Activated T-helper 1 cell treated with anti-CD3 and anti-CD28 coated beads, Interleukin-2, amount 50 U/mL, for 16 hours (primary cell): ENCODE measurements at places on chromosomes 1 and 21.
A peak's percentile ranks its signal among the peaks of the same experiment; 100 is the strongest.

DNA sequence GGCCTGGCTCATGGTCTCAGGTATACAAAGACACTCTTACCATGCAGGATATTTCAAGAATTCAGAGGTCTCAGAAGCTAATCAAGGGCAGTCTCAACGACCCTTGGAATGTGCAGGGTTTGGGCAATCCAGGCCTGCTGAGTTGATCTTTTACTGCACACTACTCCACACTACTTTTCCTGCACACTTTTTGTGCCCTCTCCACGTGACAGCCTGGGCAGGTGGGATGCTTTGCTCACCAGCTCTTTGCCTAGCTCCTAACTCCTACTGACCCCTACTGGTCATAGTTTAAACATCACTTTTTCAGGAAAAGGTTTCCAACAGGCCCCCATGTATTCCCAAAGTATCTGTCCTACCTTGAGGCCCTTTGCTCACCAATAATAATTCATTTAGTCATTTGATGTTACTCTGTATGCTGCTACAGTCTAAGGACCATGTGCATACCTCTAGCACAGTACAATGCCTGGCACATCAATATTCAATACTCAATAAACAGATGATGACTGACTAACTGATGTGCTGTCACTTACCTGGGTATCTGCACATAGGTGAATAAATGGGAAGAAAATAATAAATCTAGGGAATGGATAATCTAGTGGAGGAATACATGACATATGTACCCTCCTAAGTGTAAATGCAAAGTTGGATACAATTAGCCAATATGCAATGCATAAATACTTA, 9.6 kb downstream of the DUSP23 start:
- no peak for DNase-seq

DNA sequence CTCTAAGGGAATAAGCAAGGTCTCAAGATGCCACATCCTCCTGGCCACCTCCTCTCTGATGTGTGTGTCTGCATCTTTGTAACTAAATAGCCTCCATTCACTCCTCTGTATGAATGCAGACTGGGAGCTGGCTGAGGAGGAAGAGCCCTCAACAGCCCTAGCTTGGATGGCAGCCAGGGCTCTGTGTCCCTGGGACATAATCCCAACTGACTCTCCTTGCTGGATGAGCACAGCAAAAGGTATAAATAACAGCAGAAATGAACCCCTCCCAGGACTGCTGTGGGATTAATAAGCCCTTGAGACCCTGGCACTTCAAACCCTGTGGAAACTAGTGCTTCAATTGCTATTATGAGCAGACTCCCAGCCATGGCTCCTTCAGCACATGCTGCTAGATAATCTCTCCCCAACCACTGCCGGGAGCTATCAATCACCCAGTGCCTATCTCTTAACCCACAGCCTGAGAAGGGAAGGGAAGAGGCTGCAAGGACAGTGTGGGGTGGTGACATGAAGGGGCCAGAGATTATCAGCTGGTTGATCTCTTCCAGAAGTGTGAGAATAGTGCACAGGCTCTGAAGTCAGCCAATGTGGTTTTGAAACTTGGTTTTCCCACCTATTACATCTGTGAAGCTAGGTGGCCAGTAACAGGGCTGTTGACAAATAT, 152.2 kb downstream of the TNR start:
- DNase-seq = no peak

DNA sequence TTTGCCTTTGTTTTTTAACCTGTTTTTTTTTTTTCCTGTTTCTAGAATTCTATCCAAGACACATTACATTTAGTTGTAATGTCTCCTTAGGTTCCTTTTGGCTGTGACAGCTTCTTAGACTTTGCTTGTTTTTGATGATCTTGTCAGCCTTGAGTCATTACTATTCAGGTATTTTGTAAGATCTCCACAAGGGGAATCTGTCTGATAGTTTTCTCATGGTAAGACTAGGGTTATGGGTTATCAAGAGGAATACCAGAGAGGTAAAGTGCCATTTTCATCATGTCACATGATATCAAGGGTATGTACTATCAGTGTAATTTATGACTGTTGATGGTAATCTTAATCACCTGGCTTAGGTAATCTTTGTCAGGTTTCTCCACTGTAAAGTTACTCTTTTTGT, 99.1 kb upstream of the GFI1 start:
- no peak for DNase-seq

GRCh38 chr1:14723401-14723800, 124.9 kb downstream of the KAZN start:
- DNase-seq = no peak

DNA sequence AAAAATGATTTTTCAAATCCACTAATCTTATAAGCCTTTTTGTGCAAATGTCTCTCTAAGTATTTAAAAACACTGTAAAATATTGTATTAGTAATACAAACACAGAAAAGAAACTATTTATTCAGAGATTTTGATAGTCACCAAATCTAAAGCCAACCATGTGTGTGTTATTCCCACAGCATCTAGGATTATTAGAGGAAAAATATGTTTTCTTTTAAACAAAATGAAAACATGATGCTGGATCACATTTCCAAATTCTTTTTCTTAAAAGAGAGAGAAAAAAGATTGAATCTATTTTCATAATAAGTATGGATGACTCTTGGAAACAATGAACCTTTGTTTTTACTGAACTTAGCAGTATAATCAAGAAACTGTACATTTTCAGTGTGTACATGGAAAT, 25.3 kb downstream of the COLGALT2 start:
- no peak for DNase-seq

GRCh38 chr1:2971609-2972008, 49.7 kb upstream of the ACTRT2 start:
- no peak for DNase-seq

DNA sequence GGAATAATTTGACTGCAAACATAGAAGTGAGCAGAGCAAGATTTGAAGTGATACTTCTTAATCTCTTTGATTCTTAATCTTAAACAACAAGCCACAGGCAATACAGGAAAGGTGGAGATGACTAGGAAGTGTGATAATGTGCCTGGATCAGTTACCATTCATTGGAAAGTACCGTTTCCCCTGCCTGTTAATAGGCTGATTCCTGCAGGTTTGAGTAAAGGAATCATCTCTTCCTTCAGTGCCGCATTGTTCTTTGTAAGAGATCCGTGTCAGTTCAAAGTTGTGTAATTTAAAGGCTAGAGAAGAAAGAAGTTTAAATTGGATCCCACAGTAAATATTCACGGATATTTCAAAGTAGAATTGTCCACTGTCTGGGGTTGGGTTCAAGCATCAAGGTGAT, 43.5 kb upstream of the BCL10 start:
- no peak for DNase-seq

DNA sequence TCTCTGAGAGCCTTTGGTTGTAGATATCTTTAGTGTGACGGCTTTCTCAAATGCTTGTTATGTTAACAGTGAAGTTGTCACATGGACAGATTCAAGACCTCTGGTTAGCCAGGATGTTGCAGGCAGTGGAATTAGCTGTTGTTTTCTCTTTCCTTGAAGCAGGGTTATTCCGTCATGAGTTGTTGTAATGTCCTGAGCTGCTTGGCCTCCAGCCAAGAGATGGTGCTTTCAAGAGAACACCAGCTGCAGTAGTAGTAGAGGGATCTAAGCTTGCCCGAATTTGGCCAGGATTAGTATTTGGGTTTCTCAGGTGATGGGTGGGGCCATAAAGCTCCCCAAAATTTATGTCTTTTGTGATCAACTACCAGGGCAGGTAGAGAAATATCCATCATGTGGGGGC, 13.4 kb downstream of the KCNE1 start:
- DNase-seq = no peak

- DNase-seq = no peak
Observed at GRCh38 chr1:90616395-90616794, 100.7 kb downstream of the BARHL2 start.

GRCh38 chr1:183180218-183180617, 5.8 kb upstream of the LAMC2 start:
- DNase-seq = no peak

DNA sequence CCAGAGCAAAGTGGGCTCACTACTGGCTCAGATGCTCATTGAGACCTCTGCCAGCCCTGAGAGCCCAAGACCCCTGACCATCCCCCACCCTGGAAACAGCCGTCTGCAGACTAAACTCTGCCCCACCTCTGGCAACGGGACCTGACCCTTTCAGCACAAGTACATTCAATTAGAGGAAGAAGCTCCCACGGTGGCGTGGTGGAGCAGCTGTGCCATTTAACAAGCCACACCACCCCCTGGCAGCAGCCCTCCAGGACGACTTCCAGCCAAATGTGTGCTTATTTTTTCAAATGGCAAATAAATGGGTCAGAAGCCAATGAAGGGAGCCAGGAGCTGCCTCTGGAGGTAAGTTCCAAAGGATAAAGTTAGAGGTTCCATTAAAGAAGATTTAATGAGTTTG, 226.7 kb downstream of the NPHP4 start:
- DNase-seq = no peak

- no peak for DNase-seq
Observed at GRCh38 chr1:218547957-218548730, 203.0 kb downstream of the TGFB2 start.

DNA sequence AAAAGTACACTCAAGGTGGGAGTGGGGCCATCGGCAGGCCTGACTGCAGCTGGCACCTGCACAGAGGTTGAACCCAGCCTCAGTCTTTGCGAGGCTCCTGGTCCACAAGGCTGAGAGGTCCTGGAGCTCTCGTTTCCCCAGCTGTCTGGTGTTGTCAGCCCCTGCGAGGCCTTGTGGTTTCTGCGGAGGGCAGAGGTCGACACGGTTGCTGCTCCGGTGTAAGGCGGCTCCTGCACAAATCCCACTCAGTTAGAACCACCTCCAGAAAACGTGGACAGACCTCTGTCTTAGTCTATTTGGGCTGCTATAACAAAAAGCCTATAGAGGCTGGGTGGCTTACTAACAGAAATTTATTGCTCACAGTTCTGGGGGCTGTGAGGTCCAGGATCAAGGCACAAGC, 5.8 kb downstream of the KIAA1614 start:
- DNase-seq = no peak

GRCh38 chr1:180941518-180942275, 29.0 kb downstream of the KIAA1614 start:
- DNase-seq = no peak

DNA sequence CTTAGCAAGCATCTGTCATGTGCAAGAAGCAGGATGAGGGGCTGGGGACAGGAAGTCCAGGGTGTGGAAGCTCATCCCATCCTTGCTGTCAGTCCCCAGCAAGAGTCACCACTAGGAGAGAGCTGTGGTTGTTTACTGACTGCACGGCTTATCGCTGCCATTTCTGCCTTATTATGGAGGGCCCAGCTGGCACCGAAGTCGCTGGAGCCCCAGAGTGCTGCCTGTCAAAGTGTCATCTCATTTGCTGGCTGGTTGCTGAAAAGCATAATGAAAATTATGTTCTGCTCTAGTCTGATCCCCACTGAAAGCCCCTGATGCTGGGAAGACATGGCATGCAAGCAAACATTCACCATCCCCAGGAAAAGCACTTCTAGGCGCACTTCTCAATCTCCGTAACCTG, 642.7 kb downstream of the NPHP4 start:
- DNase-seq = no peak

DNA sequence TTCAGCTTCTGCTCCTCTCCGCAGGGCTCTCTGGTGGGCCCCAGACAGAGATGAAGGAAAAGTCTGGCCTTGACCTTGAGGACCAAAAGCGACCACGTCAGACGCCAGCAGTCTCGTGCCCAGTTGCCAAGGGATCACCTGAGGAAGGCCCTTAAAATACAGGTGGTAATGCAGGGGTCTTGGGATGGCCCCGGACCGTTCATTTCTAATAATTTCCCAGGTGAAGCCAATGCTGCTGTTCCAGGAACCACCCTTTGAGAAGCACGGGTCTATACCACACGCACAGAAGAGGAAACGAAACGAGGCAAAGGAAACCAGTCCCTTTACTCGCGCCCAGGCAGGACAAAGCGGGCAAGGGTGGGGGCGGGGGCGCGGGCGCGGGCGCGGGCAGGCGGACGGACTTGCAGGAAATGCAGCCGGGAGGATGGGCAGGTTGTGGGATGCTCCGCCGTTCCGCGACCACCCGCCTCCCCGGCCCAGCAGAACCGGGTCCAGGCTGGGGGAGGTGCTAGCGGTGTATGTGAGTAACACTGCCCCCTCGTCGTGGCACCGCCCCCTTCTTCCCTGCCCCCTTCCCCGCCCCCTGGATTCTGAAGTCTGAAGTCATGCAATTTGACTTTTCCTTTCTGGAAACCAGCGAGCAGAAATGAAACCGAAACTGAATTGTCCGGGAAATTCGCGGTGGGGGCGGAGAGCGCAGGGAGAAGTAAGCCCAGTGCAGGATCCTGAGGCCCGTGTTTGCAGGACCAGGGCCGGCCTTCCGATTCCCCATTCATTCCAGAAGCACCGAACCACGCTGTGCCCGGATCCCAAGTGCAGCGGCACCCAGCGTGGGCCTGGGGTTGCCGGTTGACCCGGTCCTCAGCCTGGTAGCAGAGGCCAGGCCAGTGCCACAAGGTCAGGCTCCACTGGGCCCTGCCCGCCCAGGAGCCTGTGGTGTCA, 5.8 kb upstream of the MX1 start:
- peak; percentile 32 for DNase-seq

GRCh38 chr1:33460947-33461629, 11.4 kb upstream of the ZSCAN20 start:
- no peak for DNase-seq

DNA sequence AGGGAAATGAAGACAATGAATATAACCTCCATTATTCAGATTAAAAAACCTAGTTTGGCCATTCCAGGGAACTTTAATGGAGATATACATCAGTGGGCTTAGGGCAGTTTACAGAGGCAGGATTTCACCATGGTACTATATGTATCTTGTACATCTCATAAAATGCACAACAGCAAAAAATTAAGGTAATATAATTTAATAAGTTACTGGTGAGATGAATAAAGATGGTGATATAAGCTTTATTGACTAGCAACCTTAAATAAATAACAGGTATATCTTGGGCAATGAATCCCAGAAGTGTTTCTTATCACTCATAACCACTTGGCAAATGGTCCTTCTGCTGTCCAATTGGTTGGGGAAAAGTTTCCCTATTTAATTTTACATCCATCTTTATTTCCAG, 29.0 kb downstream of the XCL1 start:
- no peak for DNase-seq

DNA sequence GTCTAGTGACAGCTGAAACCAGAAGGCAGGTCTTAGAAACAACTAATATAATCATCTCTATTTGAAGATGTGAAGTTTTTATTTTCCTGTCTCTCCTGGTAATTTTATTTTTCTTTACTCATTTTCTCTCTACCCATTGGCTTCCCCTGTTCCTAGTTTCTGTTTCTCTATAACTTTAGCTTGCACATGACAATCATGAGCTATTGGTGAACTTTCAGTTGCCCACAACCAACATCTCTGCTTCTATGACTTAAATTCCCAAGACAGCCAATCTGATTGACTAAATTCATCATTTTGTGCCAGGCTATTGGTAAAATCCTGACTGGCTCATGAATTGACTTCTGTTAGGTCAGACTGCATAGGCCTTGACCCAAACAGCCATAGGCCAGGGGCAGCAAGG, 13.7 kb upstream of the ACADM start:
- DNase-seq = no peak

- no peak for DNase-seq
Observed at GRCh38 chr1:245475961-245476516, 321.3 kb downstream of the KIF26B start.

DNA sequence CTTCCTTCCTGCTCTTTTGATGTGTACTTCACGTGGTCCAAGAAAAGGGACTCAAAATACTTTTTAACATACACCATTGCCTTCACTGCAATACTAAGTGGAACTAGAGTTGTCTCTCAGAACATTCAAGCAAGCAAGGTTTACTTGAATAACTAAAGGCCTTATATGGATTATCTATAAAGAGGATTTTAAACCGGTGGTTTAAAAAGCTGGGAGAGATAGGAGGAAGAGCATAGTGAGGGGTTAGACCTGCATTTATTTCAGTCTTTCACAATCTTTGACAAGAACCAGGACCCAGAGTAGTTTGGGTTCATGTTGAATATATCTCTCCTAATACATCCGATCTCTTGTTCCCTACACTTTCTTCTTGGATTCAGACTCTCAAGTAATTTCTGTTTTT, 6.9 kb downstream of the S1PR1 start:
- DNase-seq = no peak
